ENCODE measurements at places on chromosomes 4 and X.

- DNase-seq: no peak
Measured at GRCh38 chrX:40444133-40444532, 136.6 kb upstream of the ATP6AP2 start.

DNA sequence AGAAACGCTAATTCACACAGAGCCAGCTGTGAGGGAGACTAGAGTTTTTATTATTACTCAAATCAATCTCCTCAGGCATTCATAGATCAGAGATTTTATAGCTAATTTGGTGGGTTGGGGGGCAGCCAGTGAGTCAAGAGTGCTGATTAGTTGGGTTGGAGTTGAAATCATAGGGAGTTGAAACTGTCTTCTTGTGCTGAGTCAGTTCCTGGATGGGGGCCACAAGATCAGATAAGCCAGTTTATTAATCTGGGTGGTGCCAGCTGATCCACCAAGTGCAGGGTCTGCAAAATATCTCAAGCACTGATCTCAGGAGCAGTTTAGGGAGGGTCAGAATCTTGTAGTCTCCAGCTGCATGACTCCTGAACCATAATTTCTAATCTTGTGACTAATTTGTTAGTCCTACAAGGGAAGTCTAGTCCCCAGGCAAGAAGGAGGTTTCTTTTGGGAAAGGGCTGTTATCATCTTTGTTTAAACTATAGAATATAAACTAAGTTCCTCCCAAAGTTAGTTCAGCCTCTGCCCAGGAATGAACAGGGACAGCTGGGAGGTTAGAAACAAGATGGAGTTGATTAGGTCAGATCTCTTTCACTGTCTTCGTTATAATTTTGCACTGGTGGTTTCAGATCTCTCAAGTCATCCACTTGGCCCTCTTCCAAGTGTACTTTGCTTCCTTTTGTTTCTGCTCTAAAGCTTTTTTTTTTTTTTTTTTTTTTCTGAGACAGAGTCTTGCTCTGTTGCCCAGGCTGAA lies 5.4 kb upstream of the NAA11 start:
- DNase-seq: no peak

DNA sequence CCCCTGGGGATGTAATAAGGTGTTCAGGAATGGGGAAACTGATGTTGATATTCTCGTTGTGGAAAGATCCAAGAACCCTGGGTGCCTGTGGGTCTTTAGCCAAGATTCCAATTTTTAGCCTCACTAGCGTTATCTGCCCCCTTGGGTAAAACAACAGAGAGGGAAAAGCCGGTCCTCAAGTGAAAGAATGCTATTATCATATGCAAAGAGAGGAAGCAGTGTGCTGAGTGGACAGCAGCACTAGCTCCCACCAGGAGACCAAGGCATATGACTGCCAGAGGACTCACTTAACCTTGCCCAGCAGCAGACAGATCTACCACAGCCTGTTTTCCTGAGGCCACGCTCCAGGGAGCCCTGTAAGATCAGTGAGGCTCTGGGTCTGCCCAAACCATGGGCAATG lies 257.9 kb upstream of the CPEB2 start:
- DNase-seq: no peak

- no peak for DNase-seq
Measured at GRCh38 chr4:158133551-158133950, 39.3 kb downstream of the GASK1B start.

DNA sequence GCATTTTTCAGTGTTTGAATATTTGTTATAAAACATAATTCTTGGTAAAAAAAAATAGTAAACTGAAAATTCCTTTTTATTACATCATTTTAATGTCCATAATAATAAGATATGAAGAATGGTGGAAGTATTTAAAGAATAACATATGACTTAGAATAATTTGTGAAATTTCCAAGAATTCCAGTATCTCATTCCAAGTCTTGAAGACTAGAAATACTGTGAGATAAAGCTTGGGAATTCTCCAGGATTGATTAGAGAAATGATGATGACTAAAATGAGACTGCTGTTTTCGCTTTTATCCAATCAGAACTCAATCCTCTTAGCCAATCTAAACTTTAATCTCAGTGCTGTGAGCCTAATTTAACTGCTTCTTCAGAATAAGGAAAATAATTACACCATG lies 184.2 kb upstream of the HCCS start:
- no peak for DNase-seq
